ENCODE measurements at places on chromosomes 7 and 10.

DNA sequence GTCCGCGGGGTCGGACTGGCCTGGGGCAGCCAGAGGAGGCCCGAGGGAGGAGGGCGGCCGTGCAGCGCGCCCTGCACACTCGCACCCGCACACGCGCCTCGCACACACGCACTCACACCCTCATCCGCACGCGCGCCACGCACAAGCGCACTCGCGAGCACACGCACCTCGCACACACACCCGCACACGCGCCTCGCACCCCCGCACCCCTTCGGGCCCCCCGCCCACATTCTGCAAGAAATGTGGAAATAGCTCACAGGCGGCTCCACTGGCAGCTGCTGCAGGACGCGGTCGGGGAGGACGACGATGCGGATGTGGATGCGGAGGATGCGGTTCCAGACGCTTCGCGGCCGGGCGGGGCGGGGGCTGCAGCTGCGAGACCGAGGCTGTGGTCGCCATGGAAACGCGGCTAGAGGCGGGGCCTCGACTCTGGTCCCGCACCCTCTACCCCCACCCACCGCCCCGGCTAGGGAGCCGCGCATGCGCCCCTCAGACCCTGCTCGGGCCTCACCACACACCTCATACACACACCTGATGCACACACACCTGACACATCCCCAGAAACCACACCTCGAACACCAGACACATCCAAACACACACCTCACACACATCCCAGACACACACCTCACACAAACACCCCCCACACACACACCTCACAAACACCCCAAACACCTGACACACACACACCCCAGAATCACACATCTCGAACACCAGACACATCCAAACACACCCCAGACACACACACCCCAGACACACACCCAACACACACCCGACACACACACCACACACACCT, at the start of gene CALY:
TSS of gene CALY (minus strand) at position 320 of the 793 bp plus-strand sequence. CDS start 7,907 bp downstream, outside the sequence.
- no peak for DNase-seq

DNA sequence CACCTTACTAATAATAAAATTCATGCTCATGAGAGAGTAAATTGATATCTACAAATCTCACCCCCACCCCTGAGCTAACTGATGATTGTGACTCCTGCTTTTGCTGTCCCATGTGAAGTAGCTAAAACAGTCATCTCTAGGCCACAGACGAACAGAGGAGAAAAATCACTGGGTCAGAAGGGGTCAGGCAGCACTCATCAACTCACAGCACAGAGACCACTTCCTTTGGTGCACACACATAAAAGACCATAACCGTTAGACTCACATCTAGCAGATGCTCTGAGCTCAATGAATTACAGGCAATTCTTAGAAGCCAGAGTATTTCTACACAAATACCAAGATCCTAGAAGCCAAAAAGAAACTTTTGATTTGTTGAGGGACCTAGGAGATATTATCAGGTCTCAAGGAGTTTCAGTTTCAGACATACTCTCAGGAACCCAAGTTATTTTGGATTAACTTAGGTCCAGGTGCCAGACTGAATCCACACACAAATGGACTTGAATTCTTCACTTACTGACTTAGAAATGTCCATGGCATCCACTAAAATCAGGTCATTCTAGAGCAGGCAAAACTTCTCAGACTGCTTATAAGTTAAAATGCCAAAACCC, 65.0 kb upstream of the TES start:
- no peak for DNase-seq

DNA sequence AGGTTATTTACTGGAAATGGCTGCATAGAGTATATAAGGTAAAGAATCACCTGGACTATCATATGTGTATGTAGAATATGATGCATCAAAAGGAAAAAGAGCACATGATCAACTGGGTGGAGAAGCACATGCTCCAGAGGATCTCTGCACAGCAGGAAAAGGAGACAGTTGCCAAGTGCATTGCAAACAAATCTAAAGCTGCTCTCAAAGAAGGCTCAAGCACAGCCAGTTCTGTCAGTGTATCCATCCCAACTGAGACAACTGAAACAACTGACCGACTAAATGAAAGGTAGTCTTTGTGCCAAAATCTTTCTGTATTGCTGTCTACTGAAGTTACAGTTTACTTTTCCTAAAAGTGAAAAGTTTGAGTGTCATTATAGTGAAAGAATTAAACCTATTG, 83.2 kb upstream of the SGCE start:
- no peak for DNase-seq

DNA sequence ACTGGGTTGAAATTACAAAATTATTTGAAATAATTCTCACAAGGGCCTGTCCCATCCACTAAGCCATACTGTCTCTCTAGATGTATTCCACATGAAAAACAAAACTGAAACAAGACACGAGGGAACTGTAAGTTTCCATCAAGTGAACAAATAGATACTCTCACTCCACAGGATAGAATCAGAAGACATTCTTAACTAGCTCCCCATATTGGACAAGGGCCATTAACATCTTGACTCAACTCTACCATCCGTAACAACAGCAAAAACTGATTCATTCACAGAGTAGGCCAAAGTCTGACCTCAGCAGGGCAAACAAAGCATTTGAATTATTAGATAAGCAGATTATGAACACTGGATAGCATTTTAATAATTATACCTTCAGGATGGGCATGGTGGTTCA, 29.1 kb downstream of the UBE2H start:
- DNase-seq = no peak

DNA sequence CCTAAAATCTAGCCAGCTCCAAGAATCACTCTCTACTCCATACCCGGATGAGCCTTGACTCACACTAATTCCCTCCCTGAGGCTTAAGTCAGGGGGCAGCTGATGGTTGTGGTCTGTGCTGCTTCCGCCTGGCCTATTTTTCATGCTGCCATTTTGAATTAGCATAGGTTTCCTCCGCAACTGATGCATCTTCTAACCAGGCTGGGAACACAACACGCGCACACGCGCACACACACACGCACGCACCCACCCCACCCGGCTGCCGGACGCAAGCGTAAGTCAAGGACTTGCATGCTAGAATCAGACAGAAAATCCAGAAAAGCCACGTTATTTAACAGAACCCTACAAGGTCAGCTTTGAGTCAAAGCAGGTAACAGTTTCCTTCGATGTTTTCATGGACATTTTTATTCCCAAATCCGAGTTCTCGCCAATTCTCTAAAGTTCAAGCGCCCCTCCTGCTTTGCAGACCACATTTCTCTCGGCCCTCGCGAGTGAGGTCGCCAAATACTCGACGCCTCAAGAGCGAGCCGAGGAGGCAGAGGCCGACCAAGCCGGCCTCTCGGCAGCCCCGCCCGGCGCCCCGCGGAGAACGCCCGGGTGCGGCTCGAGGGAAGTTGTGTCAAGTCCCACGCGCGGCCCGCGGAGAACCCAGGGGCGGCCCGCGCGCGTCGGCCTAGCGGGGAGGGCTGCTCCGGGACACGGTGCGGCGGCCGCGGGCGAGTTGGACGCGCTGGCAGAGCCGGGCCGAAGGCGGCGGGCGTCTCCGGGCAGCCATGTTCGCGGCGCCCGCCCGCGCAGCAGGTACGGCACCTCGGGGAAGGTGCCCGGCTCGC, 961 bp downstream of the SCRN1 start:
- peak; percentile 19 for DNase-seq

- no peak for DNase-seq
Measured at GRCh38 chr7:14639801-14640200, 262.8 kb downstream of the DGKB start.

DNA sequence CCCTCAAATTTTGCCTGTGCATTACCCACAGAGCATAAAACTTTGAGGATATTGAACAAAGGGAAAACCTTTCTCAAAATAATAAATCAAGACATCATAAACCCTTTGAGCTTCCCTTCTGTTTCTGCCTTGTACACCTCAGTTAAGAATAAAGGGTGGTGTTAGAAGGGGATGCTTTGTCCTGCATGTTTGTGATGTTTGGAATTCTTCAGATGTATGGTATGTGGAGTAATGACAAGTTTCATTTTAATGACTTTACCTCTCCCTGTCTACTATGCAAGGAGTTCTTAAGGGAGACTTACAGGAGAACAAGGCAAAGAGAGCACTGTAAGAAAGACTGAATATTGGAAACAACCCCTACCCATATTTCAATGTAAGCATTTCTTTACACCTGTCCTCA, 99.2 kb downstream of the HECW1 start:
- DNase-seq = no peak

DNA sequence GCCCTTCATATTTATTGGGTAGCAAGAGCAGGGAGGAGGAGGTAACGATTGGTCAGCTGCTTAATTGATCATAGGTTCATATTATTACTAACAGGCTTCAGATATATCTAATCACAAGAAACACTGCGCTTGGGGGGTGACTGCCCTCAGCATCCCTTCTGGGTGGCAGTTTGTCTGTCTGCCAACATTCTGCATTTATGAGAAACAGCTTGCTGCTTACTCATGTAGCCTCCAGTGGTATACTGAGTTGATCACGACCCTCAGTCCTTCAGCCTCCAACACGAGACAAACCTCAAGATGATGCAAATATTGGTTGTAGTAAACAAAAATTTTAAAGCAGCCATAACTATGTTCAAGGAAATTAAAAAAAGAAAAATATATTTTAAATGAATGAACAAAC, 657.8 kb upstream of the PHF14 start:
- DNase-seq = no peak

GRCh38 chr10:73039635-73040034, 57.0 kb downstream of the P4HA1 start:
- no peak for DNase-seq

- no peak for DNase-seq
Measured at GRCh38 chr7:105674200-105674920, 93.1 kb upstream of the EFCAB10 start.

DNA sequence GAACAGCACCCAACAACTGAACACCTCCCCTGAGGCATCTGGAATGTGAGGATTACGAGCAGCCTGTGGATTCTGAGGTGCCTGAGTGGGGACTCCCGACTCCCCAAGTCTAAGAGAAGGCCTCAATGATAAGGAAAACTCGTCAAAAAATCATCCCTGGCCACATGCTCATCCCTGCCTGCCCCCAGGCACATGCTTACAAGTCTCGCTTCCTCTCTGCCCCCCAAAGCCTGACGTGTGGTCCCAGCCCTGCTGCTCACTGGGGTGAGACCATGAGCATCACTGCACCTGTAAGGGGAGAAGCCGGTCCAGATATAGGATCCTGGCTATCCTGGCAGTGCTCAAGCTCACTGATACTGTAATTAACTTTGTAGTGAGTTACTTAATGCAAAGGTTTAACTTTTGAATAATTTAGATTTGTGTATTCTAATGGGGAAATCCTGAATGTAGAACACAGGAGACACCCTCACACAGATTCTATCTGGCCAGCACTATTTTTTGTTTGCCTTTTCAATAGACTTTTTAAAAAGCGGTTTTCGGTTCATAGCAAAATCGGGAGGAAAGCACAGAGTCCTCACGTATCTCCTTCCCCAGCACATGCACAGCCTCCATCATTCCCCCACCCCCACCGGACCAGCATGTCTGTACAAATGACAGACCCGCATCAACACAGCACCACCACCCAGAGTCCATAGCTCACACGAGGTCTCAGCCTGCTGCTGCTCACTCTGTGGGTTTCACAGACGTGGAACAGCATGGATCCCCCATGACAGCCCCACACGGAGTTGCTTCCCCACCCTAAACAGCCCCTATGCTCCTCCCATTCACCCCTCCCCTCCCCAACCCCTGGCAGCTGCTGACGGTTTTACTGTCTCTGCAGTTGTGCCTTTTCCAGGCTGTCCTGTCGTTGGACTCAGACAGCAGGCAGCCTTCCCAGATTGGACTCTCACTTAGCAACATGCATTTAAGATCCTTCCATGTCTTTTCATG, 167.9 kb downstream of the DIP2C start:
- no peak for DNase-seq

DNA sequence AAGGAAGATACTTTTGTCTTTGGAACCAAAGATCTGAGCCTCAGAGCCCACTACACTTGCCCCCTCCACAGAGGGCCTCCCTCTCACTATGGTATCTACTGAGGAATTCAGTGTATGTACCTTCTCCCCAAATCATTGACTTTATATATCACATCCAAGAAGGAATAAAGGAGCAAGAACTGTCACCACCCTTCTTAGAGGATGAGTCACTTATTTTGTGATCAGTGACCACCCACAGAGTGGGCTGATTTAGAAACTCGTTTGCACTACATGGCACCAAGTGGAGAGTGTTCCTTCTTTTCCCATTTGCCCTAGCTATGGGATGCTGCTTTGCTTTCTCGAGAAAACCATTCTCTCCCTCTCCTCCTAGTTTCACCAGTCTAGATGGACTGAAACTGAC, 5.7 kb downstream of the TMEM243 start:
- DNase-seq = no peak

Data from hematopoietic multipotent progenitor cell treated with erythropoietin and hydrocortisone succinate and interleukin-3 and kit ligand, for 15 days (in vitro differentiated cells).